ENCODE measurements at places on chromosomes 5 and 9. TPM values are rescaled to one million over a fixed set of nuclear protein-coding genes. Genes with fewer than 3 reads are reported as not detected.

Gene AK8
- total RNA-seq, result not detected

Gene C5
- 2.1 TPM for total RNA-seq

Gene ENTREP1
- not detected for total RNA-seq

Gene IGFBPL1
- total RNA-seq, result not detected

GRCh38 chr5:15785531-15785981 lies 285.6 kb downstream of the FBXL7 start:
- no peak for DNase-seq

GRCh38 chr9:15137089-15137488 lies 169.9 kb downstream of the TTC39B start:
- no peak for DNase-seq

- DNase-seq, result no peak
Measured at GRCh38 chr9:103287361-103287760, 292.2 kb downstream of the CYLC2 start.

DNA sequence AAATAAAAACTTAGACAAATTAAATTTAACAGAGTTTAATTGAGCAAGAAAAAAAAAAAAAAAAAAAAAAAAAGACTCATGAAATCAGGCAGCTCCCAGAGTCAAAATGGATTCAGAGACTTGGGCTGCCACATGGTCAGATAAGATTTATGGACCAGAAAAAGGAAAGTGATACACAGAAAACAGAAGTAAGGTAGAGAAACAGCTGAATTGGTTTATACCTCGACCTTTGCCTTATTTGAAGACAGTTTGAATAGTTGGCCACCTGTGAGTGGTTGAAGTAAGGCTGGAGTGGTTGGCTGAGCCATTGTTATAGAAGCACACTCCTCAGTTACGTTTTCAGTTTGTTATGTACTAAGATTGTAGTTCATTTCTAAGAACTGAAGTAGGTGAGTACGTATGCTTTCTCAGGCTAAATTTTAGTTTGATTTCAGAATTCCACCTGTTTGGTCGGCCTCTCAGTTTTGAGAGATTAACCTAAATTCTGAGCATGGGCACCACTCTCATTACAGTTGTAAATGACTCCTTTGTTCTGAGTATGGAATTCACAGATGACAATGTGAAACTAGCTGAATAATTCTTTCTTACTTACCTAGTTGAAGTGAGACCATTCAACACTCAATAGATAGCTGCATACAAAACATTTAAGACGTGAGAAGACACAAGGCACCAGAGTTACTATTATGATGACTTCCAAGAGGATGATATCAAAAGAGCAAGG lies 149.0 kb downstream of the AOPEP start:
- no peak for DNase-seq

GRCh38 chr9:3931996-3932906 lies 367.6 kb downstream of the GLIS3 start:
- DNase-seq, result no peak

- no peak for DNase-seq
Measured at GRCh38 chr9:4927701-4928100, 57.4 kb upstream of the JAK2 start.

DNA sequence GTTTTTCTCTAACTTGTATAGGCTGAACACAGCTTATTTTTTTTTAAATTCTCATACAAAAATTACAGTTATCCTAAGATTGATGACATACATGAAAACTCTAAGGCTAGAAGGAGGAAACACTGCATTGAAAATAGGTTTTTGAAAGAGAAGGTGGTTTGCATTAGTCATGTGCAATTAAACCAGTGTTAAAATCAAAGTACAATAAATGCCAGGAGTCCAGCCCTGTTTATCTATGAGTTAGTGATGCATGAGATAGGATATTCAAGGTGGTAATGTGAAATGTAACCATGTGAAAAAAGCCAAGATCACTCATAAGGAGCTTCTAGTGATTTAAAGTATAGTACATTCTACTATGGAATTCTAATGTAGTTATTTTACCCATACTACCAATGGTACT lies 444.9 kb upstream of the CYLC2 start:
- DNase-seq, result no peak

- DNase-seq, result no peak
Measured at GRCh38 chr9:124770359-124771020, 621 bp downstream of the NR6A1 start.

- DNase-seq, result no peak
Measured at GRCh38 chr5:136626531-136626930, 261.2 kb upstream of the TRPC7 start.

DNA sequence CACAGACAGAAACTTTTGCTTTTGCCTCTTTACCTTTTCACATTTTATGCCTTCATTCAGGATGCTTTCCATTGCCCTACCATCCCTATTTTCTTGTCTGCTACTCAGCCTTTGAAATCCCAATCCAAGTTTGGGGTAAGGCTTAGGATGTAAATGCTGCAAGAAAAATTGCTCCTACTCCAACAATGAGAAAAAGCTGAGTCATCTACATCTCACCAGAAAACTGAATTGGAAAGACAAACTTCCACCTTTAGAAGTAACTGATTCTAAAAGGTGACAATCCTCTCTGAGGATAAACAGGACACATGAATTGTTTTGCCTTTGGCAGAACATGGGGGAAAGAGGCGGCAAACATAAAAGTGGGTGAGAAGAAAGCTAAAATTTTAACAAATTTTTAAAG lies 295.6 kb downstream of the NR2F1-AS1 start:
- no peak for DNase-seq

DNA sequence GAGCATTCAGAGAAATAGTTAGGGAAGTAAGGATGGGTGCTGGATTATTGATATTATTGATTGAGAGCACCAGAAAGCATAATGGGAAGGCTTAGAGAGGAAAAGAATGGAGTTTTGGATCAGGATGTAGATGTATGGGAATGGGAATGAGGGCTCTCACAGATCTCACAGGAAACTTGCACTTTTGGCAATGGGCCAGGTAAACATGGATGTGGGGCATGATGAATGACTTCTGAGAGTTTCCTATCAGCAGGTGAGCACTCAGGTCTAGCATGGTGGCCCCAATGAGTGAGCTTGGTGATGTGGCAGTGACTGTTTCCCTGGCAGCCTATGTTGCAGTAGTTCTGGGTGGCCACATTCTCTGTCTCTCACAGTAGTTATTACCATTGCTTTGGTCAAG lies 283.8 kb downstream of the FBXL7 start:
- DNase-seq, result no peak

GRCh38 chr5:129103397-129103796 lies 8.8 kb downstream of the ISOC1 start:
- no peak for DNase-seq

GRCh38 chr5:112793201-112793600 lies 55.5 kb downstream of the APC start:
- no peak for DNase-seq

DNA sequence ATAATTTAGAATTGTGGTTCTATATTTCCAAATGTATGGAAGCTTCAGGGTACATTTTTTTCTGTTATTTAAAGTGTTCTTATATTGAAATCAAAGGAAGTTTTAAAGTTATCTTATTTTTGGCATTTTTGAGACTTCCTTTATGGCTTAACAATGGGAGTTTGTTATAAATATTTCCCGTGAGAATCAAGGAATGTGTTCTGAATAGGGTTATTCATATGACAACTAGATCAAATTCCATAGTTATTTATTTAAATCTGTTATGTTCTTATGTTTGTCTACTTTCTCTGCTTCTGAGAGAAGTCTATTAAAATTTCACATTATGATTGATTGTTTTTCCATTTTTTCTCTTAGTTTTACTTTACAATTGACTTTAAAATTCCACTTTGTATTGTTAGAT lies 135.1 kb downstream of the ADAMTS16 start:
- no peak for DNase-seq

- no peak for DNase-seq
Measured at GRCh38 chr5:96463091-96463490, 30.0 kb upstream of the PCSK1 start.

GRCh38 chr9:93549611-93550010 lies 26.8 kb upstream of the PHF2 start:
- no peak for DNase-seq

DNA sequence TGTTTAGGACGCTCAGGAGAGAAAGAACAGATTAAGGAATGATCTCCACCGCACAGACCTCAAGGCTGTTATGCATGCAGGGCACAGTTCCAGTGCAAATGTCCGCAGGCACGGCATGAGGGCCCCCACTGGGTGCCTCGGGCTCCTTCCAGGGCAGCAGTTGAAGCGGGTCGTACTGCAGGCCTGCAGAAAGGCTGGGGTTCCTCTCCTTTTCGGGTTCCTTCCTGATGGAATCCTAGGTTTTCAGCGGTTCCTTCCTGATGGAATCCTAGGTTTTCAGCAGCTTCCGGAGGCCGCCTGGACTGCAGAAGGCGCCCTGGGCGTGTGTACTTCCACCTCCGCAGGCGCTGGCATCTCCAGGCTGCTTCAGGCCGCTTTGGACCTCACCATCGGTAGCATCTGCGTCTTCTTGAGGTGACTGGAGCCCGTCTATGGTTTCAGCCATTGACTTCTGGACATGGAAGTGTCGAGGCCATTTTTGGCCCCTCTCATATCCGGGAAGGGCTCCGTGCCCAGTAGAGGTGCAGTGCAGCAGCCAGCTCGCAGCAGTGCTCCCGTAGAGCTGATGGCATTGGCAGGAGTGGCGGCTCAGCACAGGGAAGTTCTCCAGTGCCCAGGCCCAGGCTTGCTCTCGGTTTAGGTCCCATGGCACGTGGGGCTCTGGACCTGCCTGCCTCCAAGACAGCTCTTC lies 5.6 kb upstream of the MGAT4B start:
- no peak for DNase-seq

DNA sequence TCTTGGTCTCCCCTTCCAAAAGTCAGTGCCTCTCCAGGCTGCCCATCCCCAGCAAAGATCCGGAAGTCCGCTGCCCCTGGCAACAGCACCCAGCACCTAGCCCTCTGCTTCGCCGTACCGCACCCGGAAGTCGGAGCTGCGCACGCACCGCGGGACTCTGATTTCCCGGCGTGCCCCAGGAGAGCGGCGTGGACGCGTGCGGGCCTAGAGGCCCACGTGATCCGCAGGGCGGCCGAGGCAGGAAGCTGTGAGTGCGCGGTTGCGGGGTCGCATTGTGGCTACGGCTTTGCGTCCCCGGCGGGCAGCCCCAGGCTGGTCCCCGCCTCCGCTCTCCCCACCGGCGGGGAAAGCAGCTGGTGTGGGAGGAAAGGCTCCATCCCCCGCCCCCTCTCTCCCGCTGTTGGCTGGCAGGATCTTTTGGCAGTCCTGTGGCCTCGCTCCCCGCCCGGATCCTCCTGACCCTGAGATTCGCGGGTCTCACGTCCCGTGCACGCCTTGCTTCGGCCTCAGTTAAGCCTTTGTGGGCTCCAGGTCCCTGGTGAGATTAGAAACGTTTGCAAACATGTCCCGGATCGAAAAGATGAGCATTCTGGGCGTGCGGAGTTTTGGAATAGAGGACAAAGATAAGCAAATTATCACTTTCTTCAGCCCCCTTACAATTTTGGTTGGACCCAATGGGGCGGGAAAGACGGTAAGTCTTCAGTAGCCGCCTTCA lies at the start of gene RAD50:
RAD50 (plus strand) TSS at position 215 of the 715 bp plus-strand sequence; CDS start at position 563, 348 bp downstream.
- DNase-seq, result peak; percentile 96

- DNase-seq, result no peak
Measured at GRCh38 chr5:96781031-96781971, 26.4 kb downstream of the ERAP1 start.
